ENCODE measurements at places on chromosomes 7 and 10.

DNA sequence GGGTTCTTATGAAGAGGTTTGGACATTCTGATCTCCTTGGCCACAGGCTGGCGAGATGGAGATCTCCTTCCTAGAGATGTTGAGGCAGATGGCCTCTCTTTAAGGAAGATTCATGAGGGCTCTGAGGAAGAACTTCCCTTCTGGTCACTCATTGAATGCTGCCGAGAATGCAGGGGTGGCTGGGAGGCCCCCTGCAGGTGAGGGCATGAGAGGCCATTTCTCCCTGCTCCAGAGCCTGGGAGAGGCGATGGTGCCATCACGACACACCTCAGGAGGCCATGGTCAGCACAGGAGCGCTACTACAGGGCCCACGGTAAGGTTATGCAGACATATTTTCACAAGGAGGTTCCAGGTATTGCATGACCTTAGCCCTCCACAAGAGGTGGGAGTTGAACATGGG lies 40.2 kb downstream of the CXCL12 start:
- H3K27ac ChIP-seq = no peak overlapping the region
- no peaks in the 10 kb centered on the region for H3K4me1 ChIP-seq
- no peak for DNase-seq
- H3K4me3 ChIP-seq = no peak overlapping the region

DNA sequence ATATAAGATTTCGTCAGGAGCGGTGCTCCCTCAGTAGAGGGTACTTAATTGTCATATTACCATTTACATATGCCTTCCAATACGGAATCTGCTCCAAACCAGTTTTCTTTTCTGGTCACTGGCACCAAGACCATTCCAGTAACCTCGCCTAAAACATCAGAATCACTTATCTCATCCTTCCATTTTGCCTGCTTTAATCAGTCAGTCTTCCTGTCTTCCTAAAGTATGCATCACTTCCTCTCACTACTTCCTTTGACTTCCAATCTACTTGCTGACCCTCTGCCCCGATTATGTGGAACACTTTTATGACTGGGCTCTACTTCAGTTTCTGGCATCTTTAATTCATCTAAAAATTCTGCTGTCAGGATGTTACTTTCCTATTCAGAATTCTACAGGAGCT lies 33.5 kb downstream of the CUL2 start:
- H3K4me1 ChIP-seq = no peaks in the 10 kb centered on the region
- H3K36me3 ChIP-seq = peaks cover 93% of the 10 kb centered on the region
- no peak overlapping the region for H3K27ac ChIP-seq
- DNase-seq = no peak
- no peak overlapping the region for H3K4me3 ChIP-seq

DNA sequence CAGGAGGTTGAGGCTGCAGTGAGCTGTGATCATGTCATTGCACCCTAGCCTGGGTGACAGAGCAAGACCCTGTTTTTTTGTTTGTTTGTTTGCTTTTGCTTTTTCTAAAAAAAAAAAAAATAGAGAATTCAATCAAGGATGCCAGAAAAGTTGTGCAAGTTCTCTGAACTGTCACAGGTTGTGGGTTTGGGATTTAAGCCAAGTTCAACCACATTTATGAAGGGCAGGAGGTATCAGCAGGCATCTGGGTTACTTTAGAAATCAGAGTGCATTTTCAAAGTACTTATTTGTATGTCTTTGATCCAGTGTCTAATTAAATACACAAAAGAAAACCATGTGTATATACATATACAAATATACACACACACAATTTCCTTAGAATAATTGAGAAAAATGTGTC lies 151.2 kb upstream of the MINDY3 start:
- no peaks in the 10 kb centered on the region for H3K4me1 ChIP-seq
- no peak for DNase-seq
- H3K27ac ChIP-seq = no peak overlapping the region
- H3K27me3 ChIP-seq = no peaks in the 10 kb centered on the region

DNA sequence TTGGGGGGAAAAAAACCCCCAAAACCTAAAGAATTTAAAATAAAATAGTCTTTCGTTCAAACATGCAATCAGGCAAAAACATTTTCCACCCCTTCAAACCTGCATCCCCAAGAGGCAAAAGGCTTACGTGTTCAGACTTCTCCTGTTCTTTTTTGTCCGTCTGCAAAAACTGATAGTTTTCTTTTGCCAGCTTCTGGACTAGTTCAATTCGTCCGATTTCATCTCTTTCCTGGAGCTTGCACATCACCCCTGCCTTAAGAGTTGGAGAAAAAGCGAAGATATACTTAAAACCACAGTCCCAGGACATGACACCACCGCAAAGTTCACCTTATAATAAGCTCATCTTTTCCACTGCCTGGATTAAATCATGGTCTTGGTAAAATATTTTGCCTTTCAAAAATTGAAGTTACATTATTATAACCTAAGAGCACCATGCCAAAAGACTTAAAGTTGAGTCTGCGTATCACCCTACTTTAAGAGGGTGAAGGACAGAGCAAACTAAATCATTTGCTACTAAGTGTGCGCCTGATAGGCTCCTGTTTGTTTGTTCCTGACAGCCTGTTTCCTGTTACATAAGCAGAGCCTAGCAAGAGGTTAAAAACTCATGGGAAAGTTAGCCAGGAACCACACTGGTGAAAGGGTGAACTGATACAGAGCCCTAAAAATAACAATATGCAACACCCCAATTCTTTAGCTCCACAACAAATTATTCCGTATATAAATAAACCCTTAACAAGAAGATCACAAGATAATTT lies 137.0 kb downstream of the RAPGEF5 start:
- H3K36me3 ChIP-seq = no peaks in the 10 kb centered on the region
- no peaks in the 10 kb centered on the region for H3K4me1 ChIP-seq
- no peak for DNase-seq
- no peak overlapping the region for H3K4me3 ChIP-seq
- no peaks in the 10 kb centered on the region for H3K27me3 ChIP-seq

- H3K36me3 ChIP-seq = peaks cover 32% of the 10 kb centered on the region
- no peaks in the 10 kb centered on the region for H3K27me3 ChIP-seq
- H3K27ac ChIP-seq = peak overlapping the region; percentile 16
- DNase-seq = no peak
- peaks cover 43% of the 10 kb centered on the region for H3K4me1 ChIP-seq
- H3K4me3 ChIP-seq = peak overlapping the region; percentile 65
These were observed 457 bp downstream of the NSUN5 start for GRCh38 chr7:73308074-73308664.

GRCh38 chr7:90931986-90932916 lies 332.0 kb upstream of the FZD1 start:
- no peak overlapping the region for H3K27ac ChIP-seq
- no peak for DNase-seq
- H3K4me1 ChIP-seq = no peaks in the 10 kb centered on the region
- H3K4me3 ChIP-seq = no peak overlapping the region
- H3K36me3 ChIP-seq = no peaks in the 10 kb centered on the region
- H3K27me3 ChIP-seq = no peaks in the 10 kb centered on the region

DNA sequence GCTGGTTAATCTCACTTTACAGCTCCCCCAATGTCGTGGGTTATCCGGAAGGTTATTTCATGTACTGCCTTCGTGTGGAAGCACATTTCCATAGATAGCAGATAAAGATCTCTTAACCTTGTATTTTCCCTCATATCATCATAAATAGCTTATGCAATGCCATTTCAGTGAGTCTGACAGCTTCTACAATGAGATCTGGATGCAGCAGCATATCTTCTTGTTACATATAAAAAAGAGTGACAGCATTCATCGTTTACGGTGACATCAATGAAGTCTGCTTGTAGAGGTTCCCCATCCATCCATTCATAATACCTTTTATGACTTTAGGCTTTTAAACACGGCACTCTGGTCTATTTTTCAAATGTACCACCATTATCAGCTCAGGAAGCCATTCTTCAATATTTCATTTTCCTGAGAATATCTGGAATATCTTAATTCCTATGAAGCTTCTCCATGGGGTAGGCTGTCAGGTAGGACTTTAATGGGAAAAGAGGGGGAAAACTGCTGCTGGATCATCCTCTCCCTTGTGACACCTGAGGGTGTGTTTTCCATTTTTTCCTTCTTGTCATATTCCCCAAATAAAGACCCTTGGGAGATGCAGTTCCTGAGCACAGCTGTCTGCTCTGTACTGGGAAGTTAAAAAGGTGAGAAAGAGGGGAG lies 51.9 kb upstream of the CTBP2 start:
- no peak overlapping the region for H3K4me3 ChIP-seq
- H3K36me3 ChIP-seq = no peaks in the 10 kb centered on the region
- H3K4me1 ChIP-seq = no peaks in the 10 kb centered on the region
- DNase-seq = no peak
- H3K27ac ChIP-seq = no peak overlapping the region

DNA sequence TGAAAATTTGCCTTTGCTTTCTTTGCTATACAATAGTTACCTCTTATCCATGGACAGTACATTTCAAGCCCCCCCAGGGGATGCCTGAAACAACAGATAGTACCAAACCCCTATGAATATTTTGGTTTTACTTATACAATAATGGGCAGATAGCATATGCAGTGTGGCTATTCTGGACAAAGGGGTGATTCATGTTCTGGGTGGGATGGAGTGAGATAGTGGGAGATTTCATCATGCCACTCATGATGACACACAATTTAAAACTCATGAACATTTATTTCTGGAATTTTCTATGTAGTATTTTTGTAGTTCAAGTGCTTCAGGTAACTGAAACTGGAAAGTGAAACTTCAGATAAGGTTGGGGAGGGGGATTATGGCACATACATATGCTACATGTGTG lies 12.0 kb downstream of the STARD3NL start:
- no peak overlapping the region for H3K27ac ChIP-seq
- DNase-seq = no peak
- H3K4me3 ChIP-seq = no peak overlapping the region
- no peaks in the 10 kb centered on the region for H3K4me1 ChIP-seq

- H3K27ac ChIP-seq = no peak overlapping the region
- H3K4me3 ChIP-seq = no peak overlapping the region
- no peaks in the 10 kb centered on the region for H3K27me3 ChIP-seq
- H3K36me3 ChIP-seq = no peaks in the 10 kb centered on the region
- no peaks in the 10 kb centered on the region for H3K4me1 ChIP-seq
These were observed 120.1 kb downstream of the ELAPOR2 start for GRCh38 chr7:86939197-86939814.

GRCh38 chr7:53048638-53049037 lies 13.2 kb downstream of the POM121L12 start:
- no peak overlapping the region for H3K4me3 ChIP-seq
- no peak for DNase-seq
- H3K36me3 ChIP-seq = no peaks in the 10 kb centered on the region
- H3K4me1 ChIP-seq = no peaks in the 10 kb centered on the region

- peak; percentile 70 for DNase-seq
- H3K36me3 ChIP-seq = no peaks in the 10 kb centered on the region
- peaks cover 24% of the 10 kb centered on the region for H3K27me3 ChIP-seq
- H3K27ac ChIP-seq = peak overlapping the region; percentile 68
- peak overlapping the region; percentile 64 for H3K4me3 ChIP-seq
- H3K4me1 ChIP-seq = peaks cover 24% of the 10 kb centered on the region
These were observed 2.1 kb downstream of the PCOLCE start for GRCh38 chr7:100604028-100604975.

DNA sequence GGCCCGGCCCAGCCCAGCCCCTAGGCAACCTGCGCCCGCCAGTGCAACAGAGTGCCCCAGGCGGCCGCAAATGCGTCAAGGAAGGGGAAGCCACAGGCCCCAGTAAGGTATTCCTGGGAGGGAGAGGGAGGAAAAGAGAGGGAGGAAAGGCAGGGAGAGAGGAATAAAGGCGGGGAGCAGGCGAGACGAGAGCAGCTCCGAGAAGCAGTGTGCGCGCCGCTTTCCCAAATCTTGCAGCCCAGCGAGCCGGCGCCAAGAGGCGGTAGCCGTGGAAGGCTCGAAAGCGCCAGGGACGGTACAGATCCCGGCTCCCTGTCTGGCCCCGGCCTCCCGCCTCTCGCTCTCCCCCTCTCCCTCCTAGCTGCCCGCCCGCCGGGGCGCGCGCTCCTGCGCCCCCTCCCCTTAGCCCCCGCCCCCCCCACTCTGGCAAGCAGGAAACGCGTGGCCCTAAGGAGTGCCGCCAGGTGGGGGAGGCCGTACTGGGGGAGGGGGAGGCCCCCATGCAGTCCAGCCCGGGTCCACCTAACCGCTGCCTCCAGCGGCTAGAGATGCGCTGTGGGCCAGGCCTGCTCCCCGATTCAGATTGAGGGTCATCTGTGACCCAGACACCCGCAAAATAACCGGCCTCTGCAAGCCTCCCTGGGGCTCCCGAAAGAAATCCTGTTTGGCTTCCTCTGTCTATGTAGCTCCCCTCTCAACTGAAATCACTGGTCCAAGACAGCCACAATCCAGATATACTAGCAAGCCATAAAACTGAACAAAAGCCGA lies 4.3 kb downstream of the HOXA10 start:
- H3K36me3 ChIP-seq = no peaks in the 10 kb centered on the region
- no peak for DNase-seq
- peaks cover 98% of the 10 kb centered on the region for H3K27me3 ChIP-seq
- H3K27ac ChIP-seq = no peak overlapping the region
- H3K4me3 ChIP-seq = no peak overlapping the region

DNA sequence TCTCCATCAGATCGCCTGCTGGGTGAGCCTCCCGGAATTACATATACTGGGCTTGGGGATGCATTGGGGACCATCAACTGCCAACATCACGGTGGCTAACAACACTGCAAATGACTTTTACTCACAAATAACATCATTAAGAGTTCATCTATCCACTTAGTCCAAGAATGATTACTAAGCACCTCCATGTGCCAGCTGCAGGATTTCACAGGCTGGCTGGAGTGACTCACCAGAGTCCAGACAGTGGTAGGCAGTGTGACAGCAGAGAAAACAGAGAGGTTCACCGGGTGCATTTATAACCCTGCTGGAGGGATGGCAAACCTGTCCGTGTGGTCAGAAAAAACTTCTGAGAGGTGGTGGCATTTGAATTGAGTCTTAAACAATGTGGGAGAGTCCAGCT lies 3.2 kb upstream of the IGFBP3 start:
- H3K4me3 ChIP-seq = no peak overlapping the region
- no peaks in the 10 kb centered on the region for H3K4me1 ChIP-seq
- peaks cover 55% of the 10 kb centered on the region for H3K27me3 ChIP-seq
- no peak overlapping the region for H3K27ac ChIP-seq
- no peaks in the 10 kb centered on the region for H3K36me3 ChIP-seq

All from CD14-positive monocyte (primary cell).